ENCODE measurements at places on chromosomes 3 and 15.
A peak's percentile ranks its signal among the peaks of the same experiment; 100 is the strongest.

DNA sequence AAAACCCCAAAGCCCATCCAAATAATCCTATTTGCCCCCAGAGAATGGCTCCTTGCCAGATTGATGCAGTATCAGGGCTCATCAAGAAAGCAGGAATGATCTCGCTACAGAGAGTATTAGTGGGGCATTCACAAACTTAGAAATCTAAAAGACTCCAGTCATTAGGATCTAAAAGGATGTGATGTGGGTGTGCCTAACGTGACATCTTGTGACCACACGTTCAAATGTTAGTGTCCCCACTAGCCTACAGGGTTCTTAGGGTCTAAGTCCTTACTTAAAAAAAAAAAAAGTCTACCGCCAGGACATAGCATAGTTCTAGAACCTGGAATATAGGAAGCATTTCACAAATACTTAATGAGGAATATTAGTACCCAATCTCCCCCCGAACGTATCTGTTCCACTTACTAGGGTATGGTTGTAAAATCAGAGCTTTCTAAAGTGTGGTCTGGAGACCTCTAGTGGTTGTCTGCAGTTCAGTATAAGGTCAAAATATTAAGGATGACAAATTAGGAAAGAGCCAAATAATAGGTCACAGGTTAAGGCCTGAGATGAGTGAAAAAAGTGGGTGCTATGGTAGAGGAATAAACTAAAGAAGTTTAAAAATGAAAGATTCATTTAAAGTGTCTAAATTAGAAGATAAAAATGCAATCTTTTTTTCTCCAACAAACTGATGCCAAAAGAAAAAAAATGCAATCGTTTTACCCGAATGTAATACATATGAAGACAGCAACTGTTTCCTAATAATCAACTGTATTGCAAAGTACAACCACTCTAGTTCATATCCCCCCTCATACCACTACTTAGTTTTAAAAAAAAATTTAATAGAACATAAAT, 4.2 kb upstream of the CHRM5 start:
- DNase-seq, result peak; percentile 54

DNA sequence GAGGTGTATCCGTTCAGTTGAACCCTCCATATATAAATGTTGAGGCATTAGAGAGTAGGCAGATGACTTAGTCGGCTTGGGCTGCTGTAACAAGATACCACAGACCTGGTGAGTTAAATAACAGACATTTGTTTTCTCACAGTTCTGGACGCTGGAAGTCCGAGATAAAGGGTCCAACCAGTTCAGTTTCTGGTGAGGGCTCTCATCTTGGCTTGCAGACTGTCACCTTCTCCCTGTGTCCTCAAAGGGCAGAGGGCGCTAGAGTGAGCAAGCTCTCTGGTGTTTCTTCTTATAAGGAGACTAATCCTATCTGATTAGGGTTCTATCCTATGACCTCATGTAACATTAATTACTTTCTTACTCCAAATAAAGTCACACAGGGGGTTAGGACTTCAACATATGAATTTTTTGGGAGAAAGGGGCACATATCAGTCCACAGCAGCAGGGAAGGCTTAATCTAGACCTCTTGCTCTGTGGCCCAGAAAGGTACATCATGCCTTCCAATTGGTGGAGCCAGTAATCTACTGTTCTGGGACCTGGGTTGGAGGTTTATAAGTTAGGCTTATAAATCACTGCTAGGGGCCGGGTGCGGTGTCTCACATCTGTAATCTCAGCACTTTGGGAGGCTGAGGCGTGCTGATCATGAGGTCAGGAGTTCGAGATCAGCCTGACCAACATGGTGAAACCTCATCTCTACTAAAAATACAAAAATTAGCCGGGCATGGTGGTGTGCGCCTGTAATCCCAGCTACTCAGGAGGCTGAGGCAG, 26.3 kb upstream of the SLC28A2 start:
- DNase-seq, result no peak

GRCh38 chr3:61409638-61410037, 151.7 kb upstream of the PTPRG start:
- DNase-seq, result no peak

GRCh38 chr3:115186351-115187148, 39.5 kb upstream of the ZBTB20 start:
- no peak for DNase-seq

DNA sequence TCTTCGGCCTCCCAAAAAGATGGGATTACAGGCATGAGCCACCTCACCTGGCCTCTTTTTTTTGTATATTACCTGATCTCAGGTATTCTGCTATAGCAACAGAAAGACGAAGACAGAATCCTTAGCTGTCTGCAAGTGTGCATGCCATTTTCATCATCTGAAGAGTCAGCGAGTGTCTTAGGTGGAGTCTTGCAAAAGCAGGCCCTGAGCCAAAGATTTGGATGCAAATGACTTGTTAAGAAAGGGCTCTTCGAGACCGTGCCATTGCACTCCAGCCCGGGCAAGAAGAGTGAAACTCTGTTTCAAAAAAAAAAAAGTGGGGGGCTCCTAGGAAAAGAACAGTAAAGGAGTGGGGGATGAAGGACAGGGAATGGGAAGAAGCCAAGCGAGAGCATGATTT, 10.2 kb upstream of the TRIM69 start:
- DNase-seq, result peak; percentile 54

DNA sequence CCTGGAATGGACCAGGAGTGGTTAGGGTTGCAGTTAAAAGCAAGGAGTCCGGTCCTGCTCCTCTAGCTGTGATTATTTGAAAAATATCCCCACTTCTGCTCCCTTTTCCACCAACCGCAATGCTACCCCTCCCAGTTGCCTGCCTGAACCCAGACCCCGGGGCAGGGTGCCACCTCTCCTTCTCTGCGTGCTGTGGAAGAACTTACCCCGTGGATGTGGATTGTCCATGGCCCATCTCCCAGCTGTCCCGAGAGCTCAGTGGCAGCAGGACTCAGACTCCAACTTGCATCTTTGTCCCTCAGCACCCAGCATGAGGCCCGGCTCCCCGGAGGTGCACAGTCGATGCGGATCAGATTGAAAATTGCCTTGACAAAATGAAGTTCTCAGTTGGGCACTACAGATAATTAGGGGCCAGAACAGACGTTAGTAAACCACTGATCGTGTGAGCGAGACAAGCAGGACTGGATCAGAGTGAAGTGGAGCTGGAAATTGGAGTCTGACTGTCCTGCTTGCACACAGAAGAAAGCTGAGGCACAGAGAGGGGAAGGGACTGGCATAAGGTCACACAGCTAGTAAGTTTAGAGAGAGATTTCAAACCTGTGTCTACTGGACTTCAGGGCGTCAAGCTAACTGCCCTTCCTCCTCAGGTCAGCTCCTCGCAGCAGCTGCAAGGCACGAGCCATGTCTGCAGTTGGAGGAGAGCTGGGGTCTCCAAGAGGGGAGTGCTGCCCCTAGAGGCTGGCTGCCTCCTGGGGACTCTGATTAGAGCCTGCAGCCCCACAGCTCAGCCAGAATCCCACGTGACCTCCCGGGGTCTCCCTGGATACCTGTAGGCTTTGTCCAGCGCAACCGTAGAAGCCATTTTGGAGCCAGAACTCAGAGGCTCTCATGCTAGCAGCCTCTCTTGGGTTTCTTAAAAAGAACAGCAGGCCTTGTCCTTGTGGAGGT, 14.7 kb downstream of the SLC6A1 start:
- no peak for DNase-seq

DNA sequence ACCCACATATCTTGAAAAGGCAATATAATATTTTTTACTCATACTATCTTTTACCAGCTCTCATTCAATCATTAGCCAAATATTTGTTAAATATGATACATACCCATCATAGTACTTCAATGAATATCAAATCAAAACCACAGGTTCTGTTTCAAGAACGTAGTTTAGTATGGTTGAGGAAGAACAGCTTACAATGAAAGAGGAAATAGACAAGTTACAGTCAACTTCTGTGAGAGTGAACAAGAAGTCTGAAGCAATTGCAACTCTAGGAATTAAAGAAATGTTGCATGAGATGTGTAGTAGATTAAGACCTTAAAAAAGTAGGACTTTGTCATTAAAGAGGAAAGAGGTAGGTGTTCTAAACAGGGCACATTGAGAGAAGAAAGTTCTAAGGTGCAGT, 9.3 kb downstream of the BCHE start:
- DNase-seq, result no peak
